ENCODE measurements at places on chromosomes 16 and 17.

DNA sequence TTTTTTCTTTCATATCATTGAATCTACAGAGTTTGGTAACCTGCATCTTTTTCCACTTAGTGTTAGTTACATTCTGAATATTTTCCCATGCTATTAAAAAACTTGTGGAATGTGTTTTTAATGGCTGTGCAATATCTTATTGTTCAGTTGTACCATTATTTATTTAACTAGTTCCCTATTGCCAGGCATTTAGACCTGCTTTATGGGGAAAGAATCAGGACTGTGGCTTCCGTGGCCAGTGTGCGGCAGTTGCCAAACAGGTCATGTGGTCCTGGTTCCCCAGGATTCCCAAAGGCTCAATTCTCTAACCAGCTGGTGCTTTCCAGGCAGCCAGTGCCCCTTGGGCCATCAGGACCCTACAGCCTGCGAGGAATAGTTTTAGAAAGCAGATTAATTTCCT, 30.8 kb downstream of the NDEL1 start:
- DNase-seq, result no peak

DNA sequence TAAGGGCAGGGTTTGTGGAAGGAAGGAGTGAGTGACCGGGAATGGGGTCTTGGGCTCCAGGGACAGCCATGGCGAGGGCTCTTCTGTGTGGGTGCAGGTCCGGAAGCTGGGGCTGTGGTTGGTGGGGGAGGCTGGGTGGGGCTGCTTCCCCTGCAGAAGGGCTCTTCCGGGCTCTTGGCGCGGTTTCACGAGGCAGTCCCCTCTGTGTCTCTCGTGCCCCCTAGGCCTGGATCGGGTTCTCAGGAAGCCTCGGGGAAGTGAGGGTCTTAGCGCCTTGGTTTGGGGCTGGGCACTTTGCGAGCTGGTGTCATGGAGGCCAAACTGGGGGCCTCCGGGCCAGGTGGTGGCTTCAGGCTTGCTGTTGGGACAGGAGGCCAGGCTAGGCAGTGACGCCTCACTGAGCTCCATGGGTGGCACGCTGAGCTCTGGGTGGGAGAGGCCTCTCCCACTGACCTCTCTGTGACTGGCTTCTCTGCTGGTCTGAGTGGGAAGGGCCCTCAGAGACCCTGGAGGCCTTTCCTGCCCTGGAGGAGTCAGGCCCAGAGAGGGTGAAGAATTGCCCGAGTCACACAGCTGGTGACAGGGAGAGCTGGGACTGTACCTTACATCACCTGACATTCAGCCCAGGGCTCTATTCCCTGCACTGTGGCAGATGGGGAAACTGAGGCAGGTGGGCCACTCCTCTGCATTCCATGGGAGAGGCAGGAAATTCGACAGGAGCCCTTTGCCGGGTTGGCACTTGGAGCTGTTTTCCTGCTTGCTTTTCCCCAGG, 8.2 kb downstream of the ADCY7 start:
- DNase-seq, result no peak

DNA sequence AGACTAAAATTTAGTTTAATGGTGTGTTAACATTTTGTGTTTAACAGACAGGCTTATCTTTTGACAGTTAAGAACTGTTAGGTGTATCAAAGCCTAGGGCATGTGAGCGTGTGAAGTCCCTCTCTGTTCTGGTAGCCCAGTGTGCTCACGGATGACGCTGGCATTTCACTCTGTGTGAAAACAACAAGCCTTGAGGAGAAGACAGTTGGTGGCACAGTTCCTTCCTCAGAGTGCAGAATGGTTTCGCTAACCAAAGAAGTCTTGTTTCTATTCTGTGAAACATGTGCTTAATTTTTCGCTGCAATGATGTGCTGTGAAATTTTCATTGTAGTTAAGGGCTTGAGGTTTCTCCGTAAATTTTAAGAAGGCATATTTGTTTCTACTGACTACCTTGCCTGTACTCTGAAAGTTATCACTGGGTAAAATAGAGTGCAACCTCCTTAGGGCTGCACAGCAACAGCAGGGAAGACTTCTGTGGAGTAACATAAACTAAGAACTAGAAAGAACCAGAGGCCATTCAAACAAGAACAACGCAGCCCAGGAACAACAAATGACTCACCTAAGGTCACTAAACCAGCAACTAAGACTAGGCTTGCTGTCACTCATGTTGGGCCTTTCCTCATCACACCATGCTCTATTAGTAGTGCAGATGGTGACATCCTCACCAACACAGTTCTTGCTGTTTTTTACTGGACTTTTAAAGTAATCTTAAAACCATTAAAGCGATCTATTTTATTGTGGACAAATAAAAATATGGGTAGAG, 33.4 kb downstream of the BRD7 start:
- no peak for DNase-seq

GRCh38 chr17:7707446-7707845, 2.4 kb downstream of the EFNB3 start:
- peak; percentile 19 for DNase-seq

GRCh38 chr16:82506692-82507670, 119.8 kb upstream of the CDH13 start:
- DNase-seq, result no peak
